ENCODE measurements at places on chromosomes 5 and 9. TPM values are rescaled to one million over a fixed set of nuclear protein-coding genes. Genes with fewer than 3 reads are reported as not detected.

DNA sequence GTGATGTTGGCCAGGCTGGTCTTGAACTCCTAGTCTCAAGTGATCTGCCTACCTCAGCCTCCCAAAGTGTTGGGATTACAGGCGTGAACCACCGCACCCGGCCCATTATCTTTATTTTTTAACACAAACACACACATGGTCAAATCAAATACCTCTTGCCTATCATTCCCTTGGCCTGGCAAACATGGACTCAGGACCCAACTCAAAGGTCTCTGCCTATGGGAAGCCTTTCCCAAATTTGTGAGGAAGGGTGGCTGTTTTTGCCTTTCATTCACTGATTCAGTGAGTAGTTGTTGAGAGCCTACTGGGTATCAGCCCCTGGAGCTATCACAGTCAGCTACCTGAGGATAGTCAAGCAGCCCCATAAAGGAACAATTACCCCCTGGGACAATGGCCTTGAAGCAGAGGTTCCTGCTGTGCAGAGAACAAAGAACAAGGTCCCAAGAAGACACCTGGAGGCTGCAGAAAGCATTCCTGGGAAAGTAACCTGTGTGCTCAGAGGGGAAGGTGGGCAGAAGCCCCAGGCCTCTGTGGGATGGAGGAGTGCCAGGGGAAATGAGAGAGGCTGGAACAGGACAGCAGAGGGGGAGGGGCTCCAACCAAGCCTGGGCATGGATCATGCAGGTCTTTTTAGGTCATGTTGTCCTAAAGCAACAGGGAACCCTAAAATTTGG, 126.4 kb downstream of the CRB2 start:
- DNase-seq, result no peak

GRCh38 chr5:157248821-157249470, 17.0 kb upstream of the CYFIP2 start:
- no peak for DNase-seq

GRCh38 chr5:168346417-168346816, 55.0 kb downstream of the WWC1 start:
- DNase-seq, result no peak

GRCh38 chr9:33750307-33750838, 45.0 kb upstream of the PRSS3 start:
- DNase-seq, result no peak

- DNase-seq, result no peak
Measured at GRCh38 chr9:128408963-128409431, 11.7 kb upstream of the CERCAM start.

DNA sequence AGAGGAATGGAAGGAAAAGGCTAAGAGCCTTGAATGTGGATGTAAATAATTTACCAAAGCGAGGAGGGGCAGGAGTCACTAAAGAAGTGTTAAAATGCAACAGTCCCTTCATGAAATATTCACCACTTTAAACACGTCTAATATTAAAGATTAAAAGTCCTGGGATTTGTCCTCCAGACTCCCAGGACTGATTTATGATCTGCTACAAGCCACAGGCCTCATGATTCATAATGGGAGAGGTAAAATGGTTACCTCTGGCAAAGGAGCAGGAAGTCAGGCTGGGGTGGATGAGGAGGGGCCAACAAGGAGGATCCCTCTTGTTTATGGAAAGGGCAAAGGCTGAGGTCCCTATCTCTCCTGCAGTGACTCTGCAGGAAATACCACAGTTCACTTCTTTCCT, 292.4 kb downstream of the TRIM32 start:
- no peak for DNase-seq

DNA sequence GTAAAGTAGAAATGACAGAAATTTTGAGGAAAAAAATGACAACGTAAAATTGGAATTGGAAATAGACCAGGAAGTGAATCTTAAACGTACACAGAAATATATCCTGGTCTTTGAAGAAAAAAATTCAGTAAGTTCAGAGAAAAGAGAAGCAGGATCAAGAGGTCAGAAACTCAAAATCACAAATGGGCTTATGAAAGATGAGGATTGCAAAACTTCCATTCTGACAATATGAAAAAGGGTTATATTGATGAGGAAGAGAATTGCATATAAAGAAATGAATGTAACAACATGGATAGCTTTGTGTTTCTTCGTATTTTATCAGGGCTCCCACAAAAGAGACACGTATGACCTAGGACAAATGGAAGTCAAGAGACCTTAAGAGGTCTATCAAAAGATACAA, 58.1 kb downstream of the OXCT1 start:
- no peak for DNase-seq

The TAF11L5 gene
- not detected for polyA plus RNA-seq

DNA sequence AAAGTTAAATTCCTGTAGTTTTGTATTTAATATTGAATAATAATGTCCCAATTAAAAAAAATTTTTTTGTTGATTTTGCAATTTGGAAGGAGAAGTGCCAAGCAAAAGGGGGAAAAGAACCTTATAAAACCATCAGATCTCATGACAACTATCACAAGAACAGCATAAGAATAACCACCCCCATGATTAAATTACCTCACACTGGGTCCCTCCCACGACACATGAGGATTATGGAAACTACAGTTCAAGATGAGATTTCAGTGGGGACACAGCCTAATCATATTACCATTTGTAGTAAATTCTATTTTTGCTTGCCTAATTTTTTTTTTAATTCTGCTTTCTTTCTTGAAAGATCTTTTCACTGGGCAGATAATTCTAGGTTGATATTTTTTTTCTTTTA, 33.4 kb upstream of the FCHO2 start:
- no peak for DNase-seq

Measured in liver (tissue), 10 donors.